Uterus (tissue), 4 donors: ENCODE measurements at places on chromosomes 12 and 14. TPM values are rescaled to one million over a fixed set of nuclear protein-coding genes. Genes with fewer than 3 reads are reported as not detected.

Gene OR4N5
- not detected for total RNA-seq

Gene IL31
- not detected for total RNA-seq

Gene STYK1
- total RNA-seq, result 2.1 TPM

Gene KRT73
- not detected for total RNA-seq

Gene DIO3
- 0.26 TPM for total RNA-seq

Gene OLR1
- total RNA-seq, result not detected

Gene MYO1A
- 1.3 TPM for total RNA-seq

Gene CCDC38
- not detected for total RNA-seq

Gene HOXC4
- 28.6 TPM for total RNA-seq

GRCh38 chr12:52308806-52309425 is 12.3 kb downstream of the KRT83 start:
- H3K27me3 ChIP-seq, result no peaks in the 10 kb centered on the region
- H3K4me3 ChIP-seq, result no peak overlapping the region

- H3K27ac ChIP-seq, result no peak overlapping the region
- no peak for DNase-seq
- no peaks in the 10 kb centered on the region for H3K36me3 ChIP-seq
- H3K4me1 ChIP-seq, result no peaks in the 10 kb centered on the region
- H3K27me3 ChIP-seq, result no peaks in the 10 kb centered on the region
Observed at GRCh38 chr12:48160807-48161206, 3.5 kb upstream of the ASB8 start.

- H3K36me3 ChIP-seq, result no peaks in the 10 kb centered on the region
Observed at GRCh38 chr14:48792376-48793024, 793.7 kb downstream of the RPS29 start.

GRCh38 chr12:108799401-108800243 is 57.8 kb downstream of the SSH1 start:
- peaks cover 6% of the 10 kb centered on the region for H3K4me1 ChIP-seq
- no peak for DNase-seq
- H3K27ac ChIP-seq, result peak overlapping the region; percentile 96
- no peaks in the 10 kb centered on the region for H3K36me3 ChIP-seq
- H3K4me3 ChIP-seq, result no peak overlapping the region
- H3K27me3 ChIP-seq, result no peaks in the 10 kb centered on the region

DNA sequence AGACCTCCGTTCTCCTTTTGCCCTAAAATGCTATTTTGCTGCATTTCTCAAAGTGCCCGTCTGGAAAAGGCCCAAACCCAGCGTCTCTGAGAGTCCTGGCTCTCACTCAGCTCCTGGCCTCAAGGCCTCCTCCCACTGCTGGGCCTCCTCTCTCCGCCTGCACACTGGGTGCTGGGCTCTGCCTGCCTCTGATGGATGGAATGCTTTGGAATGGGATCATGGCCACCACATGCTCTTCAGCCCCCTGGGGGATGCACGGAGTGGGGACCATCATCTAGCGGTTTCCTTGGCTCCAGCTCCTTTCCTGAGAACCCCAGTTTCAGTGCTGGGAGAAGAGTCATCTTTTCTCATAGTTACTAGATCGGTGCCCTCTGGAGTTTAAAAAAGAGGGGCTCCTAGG is 65.2 kb downstream of the KDM2B start:
- no peak overlapping the region for H3K27ac ChIP-seq
- H3K4me1 ChIP-seq, result no peaks in the 10 kb centered on the region
- no peaks in the 10 kb centered on the region for H3K36me3 ChIP-seq
- H3K4me3 ChIP-seq, result no peak overlapping the region
- DNase-seq, result no peak

GRCh38 chr12:71640316-71640715 is 23.3 kb downstream of the ZFC3H1 start:
- H3K4me3 ChIP-seq, result no peak overlapping the region
- no peaks in the 10 kb centered on the region for H3K4me1 ChIP-seq
- no peak for DNase-seq
- H3K27ac ChIP-seq, result no peak overlapping the region

DNA sequence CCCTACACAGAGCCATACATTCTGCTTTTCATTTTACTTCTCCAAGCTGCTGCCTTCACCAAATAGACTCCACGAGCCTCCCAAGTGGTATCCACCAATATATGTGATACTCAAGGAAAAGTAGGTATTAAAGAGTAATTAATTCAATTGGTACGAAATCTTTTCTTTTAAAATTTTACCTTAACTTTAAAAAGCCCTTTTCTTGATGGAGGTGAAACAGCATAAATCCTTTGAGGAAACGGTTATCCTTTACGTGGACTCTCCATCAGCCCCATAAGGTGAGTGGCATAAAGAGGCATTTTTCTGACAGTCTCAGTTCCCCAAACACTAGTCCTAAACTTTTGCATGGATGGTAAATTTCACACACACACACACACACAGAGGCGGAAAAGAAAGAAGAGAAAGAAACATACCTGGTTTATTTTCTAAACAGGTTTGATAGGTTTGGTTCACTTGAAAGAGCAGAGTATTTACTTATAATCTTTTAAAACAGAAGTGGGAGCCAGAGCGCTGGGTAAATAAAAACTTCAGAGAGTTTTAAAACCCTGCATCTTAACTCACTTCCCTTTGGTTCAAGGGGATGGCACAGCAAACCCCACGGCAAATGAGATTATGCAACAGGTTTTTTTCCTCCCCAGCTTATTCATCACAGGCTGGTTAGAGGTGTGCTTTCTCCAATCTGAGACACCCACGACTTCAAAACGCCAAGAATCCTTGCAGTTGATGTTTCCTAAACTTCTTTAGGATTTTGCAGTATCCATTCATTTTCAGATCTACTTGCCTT is 1.9 kb downstream of the DUSP16 start:
- peak overlapping the region; percentile 96 for H3K4me3 ChIP-seq
- peak; percentile 78 for DNase-seq
- H3K27ac ChIP-seq, result peak overlapping the region; percentile 100
- H3K4me1 ChIP-seq, result no peaks in the 10 kb centered on the region

DNA sequence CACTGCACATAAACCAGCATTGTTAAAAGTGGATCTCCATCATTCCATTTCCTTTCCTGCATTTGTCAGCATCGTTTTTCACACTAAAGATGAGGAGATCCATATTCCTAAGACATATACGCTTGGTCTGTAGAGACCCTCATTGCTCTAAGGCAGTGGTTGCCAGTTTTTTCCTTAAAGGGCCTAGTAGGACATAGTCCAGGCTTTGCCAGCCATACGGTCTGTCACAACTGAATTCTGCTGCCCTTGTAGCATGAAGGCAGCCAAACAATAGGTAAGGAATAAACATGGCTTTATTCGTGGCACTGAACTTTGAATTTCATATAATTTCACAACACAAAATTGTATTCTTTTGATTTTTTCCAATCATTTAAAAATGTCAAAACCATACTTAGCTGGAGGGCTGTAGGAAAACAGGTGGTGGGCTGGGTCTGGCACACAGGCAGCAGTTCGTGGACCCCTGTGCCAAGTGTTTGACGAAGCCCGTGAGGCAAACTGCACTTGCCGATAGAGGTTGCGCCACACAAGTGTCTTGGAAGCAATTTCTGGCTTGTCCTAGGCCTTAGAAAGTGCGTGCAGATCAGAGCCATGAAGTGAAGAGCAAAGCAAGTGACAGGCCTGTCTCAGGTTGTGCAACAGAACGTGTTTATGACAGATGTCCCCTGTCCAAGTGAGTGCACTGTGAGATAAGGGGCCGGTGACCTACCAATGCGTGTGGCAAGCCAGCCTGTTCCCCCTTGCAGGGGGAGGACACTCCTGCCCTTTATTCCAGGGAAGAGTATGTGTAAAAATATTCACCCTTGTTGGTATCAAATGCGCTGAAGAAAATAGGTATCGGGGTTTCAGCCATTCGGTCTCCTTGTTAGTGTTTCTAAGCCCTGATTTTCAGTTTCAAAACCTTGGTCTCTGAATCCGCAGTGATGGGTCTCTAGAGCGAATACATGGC is 916 bp upstream of the CHPT1 start:
- peak overlapping the region; percentile 97 for H3K4me3 ChIP-seq

- H3K4me3 ChIP-seq, result no peak overlapping the region
- H3K36me3 ChIP-seq, result no peaks in the 10 kb centered on the region
- DNase-seq, result no peak
Observed at GRCh38 chr12:41436076-41436475, 248.0 kb downstream of the PDZRN4 start.

DNA sequence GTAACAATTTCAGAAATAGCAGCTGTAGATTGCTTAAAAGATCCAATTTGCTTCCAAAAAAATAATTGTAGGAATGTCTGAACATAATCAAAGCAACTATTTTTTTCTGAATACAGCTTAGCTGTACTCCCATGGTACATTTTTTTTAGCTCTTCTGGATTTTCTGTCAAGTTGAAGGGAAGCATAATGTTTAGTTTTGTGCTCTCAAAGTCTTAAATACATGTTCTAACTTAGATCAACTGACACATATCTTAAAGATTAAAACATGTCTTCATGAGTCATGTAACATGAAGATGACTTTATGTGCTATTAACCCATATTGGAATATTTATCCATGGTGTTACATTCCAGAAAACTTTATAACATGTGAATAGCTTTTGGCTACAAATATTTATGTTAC is 255.7 kb downstream of the BTG1 start:
- no peak for DNase-seq
- no peak overlapping the region for H3K27ac ChIP-seq
- no peak overlapping the region for H3K4me3 ChIP-seq
- no peaks in the 10 kb centered on the region for H3K4me1 ChIP-seq
- H3K36me3 ChIP-seq, result no peaks in the 10 kb centered on the region

- DNase-seq, result no peak
- no peaks in the 10 kb centered on the region for H3K27me3 ChIP-seq
- no peaks in the 10 kb centered on the region for H3K36me3 ChIP-seq
- no peaks in the 10 kb centered on the region for H3K4me1 ChIP-seq
Observed at GRCh38 chr12:92146497-92147224, 1.0 kb upstream of the BTG1 start.

- H3K27ac ChIP-seq, result no peak overlapping the region
- H3K36me3 ChIP-seq, result no peaks in the 10 kb centered on the region
- peak; percentile 21 for DNase-seq
- no peak overlapping the region for H3K4me3 ChIP-seq
- no peaks in the 10 kb centered on the region for H3K27me3 ChIP-seq
Observed at GRCh38 chr12:14167005-14167628, 185.7 kb upstream of the GRIN2B start.

DNA sequence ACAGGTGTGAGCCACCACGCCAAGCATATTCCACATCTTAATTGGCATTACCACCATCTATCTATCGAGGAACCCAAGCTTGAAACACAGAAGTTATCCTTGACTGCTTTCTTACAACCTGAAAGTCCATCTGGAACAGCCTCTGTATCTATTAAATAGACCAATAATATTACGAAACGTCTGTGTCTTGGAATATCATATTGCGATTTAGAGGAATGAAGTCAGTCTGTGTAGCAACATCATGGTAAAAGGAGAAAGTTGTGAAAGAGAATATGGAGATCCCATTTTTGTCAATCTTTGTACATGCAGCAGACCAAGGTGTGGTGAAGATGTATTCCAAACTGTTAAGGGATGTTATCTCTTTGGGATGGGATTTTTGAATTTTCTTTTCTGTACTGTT is 25.8 kb upstream of the MAX start:
- H3K4me1 ChIP-seq, result peaks cover 6% of the 10 kb centered on the region
- no peak for DNase-seq
- H3K36me3 ChIP-seq, result no peaks in the 10 kb centered on the region
- H3K27me3 ChIP-seq, result no peaks in the 10 kb centered on the region

- DNase-seq, result no peak
- no peak overlapping the region for H3K4me3 ChIP-seq
- no peaks in the 10 kb centered on the region for H3K27me3 ChIP-seq
- no peak overlapping the region for H3K27ac ChIP-seq
- H3K36me3 ChIP-seq, result no peaks in the 10 kb centered on the region
Observed at GRCh38 chr14:80434574-80435321, 223.4 kb upstream of the DIO2 start.

- no peaks in the 10 kb centered on the region for H3K36me3 ChIP-seq
- no peak overlapping the region for H3K4me3 ChIP-seq
- peak overlapping the region; percentile 86 for H3K27ac ChIP-seq
- DNase-seq, result no peak
Observed at GRCh38 chr12:108668542-108668941, 34.8 kb upstream of the SELPLG start.

GRCh38 chr14:102540315-102541028 is 30.9 kb upstream of the ANKRD9 start:
- H3K36me3 ChIP-seq, result no peaks in the 10 kb centered on the region
- no peaks in the 10 kb centered on the region for H3K27me3 ChIP-seq
- H3K27ac ChIP-seq, result no peak overlapping the region
- DNase-seq, result no peak
- no peak overlapping the region for H3K4me3 ChIP-seq

DNA sequence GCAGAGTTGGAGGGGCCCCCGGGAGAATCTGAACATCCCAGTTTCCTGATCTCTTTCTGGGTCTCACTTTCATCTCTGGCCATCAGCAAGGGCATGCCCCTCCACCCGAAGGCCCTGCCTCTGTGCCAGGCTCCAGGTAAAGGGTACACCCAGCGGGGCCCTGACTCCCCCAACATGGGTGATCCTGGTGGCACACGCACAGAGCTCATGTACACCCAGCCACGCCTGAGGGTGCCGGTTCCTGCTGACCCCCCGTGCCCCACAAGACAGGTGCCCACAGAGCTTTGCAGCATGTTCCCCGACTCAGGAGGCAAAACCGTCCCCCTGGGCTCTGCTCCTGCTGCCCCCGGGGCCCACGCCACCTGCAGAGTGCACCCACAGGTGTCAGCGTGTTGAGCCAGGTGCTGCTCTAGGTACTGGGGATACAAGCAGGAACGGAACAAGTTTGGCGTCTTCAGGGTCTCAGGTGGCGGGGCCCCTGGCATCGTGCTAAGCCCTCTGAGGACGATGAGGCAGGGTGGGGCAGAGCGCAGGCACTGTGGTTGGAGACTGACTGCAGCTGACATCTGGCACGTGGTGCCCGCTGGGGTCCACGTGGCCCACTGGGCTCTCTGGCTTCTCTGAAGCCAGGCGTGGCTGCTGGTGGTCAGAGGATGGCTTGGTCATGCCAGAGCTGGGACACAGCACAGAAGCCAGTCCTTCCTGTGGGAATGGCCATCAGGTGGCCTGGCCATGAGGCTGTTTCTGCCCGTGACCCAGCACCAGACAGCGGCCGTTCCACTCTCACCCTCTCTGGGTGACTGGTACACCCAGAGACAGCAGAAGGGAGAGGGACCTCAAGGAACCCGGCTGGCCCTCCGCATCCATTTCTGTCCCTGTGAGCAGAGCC is 13.8 kb downstream of the BAG5 start:
- H3K36me3 ChIP-seq, result no peaks in the 10 kb centered on the region
- H3K27me3 ChIP-seq, result no peaks in the 10 kb centered on the region
- H3K27ac ChIP-seq, result no peak overlapping the region
- no peak for DNase-seq
- H3K4me1 ChIP-seq, result peaks cover 17% of the 10 kb centered on the region
